ENCODE measurements at places on chromosomes 3 and 15. TPM values are rescaled to one million over a fixed set of nuclear protein-coding genes. Genes with fewer than 3 reads are reported as not detected.

DNA sequence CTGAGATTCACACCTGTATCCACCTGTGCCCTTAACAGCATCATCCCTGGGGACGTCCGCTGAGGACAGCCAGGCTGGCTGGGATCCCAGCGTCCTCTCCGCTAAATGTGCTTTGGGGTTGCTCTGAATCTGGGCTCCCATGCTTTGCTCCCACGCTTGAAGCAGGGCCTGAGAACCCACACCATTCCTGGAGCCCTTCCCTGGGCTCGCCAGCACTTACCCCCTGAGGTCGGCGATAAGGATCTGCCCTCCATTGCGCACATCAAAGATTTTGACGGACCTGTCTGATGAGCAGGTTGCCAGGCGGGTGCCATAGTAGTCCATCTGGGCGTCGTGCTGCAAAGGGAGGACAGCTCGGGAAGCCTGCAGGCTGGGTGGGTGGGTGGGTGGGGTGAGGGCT, 5.8 kb downstream of the SEC13 start:
- peaks cover 82% of the 10 kb centered on the region for H3K36me3 ChIP-seq
- DNase-seq, result no peak
- H3K4me3 ChIP-seq, result no peak overlapping the region
- no peaks in the 10 kb centered on the region for H3K27me3 ChIP-seq
- no peak overlapping the region for H3K27ac ChIP-seq

EXOSC7 gene
- polyA plus RNA-seq, result 83.5 TPM

SLC22A13 gene
- 0.29 TPM for polyA plus RNA-seq

- H3K36me3 ChIP-seq, result peaks cover 12% of the 10 kb centered on the region
- no peak overlapping the region for H3K4me3 ChIP-seq
- H3K27ac ChIP-seq, result no peak overlapping the region
- no peaks in the 10 kb centered on the region for H3K27me3 ChIP-seq
Measured at GRCh38 chr3:67011414-67012131, 13.5 kb downstream of the KBTBD8 start.

GRCh38 chr3:130411320-130411719, 65.8 kb downstream of the COL6A5 start:
- no peak overlapping the region for H3K27ac ChIP-seq
- no peaks in the 10 kb centered on the region for H3K4me1 ChIP-seq
- no peaks in the 10 kb centered on the region for H3K36me3 ChIP-seq
- H3K27me3 ChIP-seq, result no peaks in the 10 kb centered on the region

DNA sequence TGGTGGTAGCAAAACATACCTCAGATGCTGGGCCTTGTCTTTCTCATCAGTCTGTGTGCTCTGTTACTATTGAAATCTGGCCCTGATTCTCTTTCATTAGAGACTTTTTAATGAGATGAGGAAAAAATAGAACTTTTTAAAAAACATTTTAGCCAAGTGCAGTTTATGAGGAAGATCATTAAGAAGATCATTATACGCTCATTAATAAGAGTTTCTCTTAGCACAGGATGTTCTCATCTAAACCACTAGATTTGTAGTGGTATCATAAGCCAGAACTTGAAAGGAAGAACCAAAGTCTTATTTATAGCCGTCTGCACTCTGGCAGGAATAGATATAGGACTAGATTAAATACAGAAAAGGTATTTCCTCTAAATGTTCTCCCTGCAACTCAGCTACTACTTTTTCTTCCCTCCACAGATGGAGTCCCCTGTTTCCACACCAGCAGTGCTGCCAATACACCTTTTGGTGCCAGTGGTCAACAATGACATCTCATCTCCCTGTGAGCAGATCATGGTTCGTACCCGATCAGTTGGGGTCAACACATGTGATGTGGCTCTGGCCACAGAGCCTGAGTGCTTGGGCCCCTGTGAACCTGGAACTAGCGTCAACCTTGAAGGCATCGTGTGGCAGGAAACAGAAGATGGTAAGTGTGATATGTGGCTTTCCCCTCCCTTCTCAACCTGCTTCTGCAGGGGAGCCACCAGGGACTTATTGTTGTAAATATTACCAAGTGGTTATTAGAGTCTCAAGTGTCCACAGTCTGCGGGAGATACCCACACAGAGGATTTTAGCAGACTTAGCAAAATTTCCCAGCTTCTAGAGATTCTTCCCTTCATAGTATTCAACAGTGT, 152.8 kb downstream of the RBPMS2 start:
- H3K27ac ChIP-seq, result 0 out of 2 replicates have a peak overlapping the region, but pooled peaks have one; percentile 17
- H3K36me3 ChIP-seq, result peaks cover 3% of the 10 kb centered on the region
- H3K4me3 ChIP-seq, result no peak overlapping the region
- H3K4me1 ChIP-seq, result peaks cover 25% of the 10 kb centered on the region
- H3K27me3 ChIP-seq, result no peaks in the 10 kb centered on the region

- H3K36me3 ChIP-seq, result no peaks in the 10 kb centered on the region
- H3K4me3 ChIP-seq, result no peak overlapping the region
- no peak overlapping the region for H3K27ac ChIP-seq
- no peak for DNase-seq
Measured at GRCh38 chr3:187920913-187921312, 175.6 kb upstream of the BCL6 start.

MCTP2 gene
- 0.26 TPM for polyA plus RNA-seq

DNA sequence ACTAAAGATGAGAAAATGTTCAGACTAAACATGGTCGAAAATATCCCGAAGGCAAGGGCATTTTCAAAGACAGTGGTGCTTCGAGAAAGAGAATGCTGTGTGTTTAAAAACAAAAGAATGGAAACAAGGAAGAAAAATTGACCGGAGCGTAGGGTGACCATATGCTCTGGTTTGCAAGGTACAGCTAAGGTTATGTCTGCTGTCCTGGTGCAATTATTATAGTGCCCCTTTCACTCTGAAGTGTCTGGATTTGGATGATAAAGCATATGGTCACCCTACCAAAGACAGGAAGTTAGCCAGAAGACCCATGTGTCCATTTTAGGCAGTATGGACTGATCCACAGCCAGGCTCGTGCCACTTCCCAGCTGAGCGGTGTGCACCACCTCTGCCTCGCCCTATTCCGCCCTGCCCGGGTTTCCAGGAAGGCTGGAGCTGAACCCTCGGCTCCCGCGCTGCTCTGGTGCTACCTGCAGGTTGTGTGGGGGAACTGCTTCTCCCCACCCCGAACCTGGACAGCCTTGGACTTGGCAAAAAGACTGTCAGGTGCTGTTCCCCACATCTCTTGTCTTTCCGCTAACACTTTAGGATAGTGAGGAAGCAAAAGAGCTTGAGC, 25.2 kb downstream of the GOLGA6D start:
- peak; percentile 69 for DNase-seq
- H3K4me3 ChIP-seq, result no peak overlapping the region
- H3K36me3 ChIP-seq, result no peaks in the 10 kb centered on the region

DNA sequence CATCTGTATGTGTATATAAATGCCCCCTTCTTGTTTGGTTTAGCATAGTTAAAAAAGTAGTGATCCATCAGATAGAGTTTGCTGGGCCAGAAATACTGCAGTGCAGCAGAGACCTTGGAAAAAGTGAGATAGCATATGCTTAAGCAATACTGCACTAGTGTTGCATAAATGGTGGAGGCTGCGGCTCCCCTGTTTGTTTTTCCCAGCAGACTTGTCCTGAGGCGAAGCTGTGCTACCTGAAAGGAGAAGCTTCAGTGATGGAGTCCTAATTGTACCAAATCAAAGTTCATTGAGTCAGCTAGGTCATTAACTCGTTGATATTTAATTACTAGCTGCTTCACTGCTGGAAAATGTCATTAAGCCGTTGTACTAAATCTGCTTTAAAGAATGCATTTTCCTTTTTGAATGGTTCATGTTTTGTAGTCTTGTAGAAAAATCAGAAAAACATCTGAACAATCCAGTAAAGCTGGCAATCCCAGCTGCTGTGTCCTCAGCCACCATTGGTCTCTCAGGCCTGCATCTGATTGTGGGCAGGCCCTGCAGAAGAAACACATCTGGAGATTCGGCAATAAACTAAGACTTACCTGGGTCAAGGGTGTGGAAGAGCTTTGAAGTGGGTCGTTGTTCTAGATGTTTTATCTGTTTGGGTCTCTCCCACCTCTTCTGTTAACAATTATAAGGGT, 169.6 kb downstream of the B3GALNT1 start:
- no peaks in the 10 kb centered on the region for H3K4me1 ChIP-seq
- no peaks in the 10 kb centered on the region for H3K36me3 ChIP-seq
- DNase-seq, result no peak
- H3K27ac ChIP-seq, result no peak overlapping the region
- no peak overlapping the region for H3K4me3 ChIP-seq

GRCh38 chr3:4503050-4503449, 9.9 kb downstream of the ITPR1 start:
- DNase-seq, result no peak
- no peak overlapping the region for H3K4me3 ChIP-seq
- 0 out of 2 replicates have a peak, but pooled peaks cover 9% of the 10 kb centered on the region for H3K4me1 ChIP-seq
- no peaks in the 10 kb centered on the region for H3K36me3 ChIP-seq
- no peak overlapping the region for H3K27ac ChIP-seq
- no peaks in the 10 kb centered on the region for H3K27me3 ChIP-seq

GRCh38 chr3:186258968-186259367, 103.1 kb downstream of the DGKG start:
- DNase-seq, result peak; percentile 68
- H3K27me3 ChIP-seq, result no peaks in the 10 kb centered on the region
- H3K36me3 ChIP-seq, result no peaks in the 10 kb centered on the region
- no peak overlapping the region for H3K4me3 ChIP-seq

SLCO2A1 gene
- 5.8 TPM for polyA plus RNA-seq

SPTSSB gene
- polyA plus RNA-seq, result 0.07 TPM

- no peak overlapping the region for H3K4me3 ChIP-seq
- peaks cover 69% of the 10 kb centered on the region for H3K36me3 ChIP-seq
- no peaks in the 10 kb centered on the region for H3K4me1 ChIP-seq
- DNase-seq, result no peak
- no peaks in the 10 kb centered on the region for H3K27me3 ChIP-seq
- no peak overlapping the region for H3K27ac ChIP-seq
Measured at GRCh38 chr3:45948311-45948781, 5.1 kb downstream of the CXCR6 start.

HOMER2 gene
- polyA plus RNA-seq, result 8.2 TPM

LMAN1L gene
- polyA plus RNA-seq, result 0.02 TPM
